Eye (tissue), 1 donor: ENCODE measurements at places on chromosomes 1 and 21.

DNA sequence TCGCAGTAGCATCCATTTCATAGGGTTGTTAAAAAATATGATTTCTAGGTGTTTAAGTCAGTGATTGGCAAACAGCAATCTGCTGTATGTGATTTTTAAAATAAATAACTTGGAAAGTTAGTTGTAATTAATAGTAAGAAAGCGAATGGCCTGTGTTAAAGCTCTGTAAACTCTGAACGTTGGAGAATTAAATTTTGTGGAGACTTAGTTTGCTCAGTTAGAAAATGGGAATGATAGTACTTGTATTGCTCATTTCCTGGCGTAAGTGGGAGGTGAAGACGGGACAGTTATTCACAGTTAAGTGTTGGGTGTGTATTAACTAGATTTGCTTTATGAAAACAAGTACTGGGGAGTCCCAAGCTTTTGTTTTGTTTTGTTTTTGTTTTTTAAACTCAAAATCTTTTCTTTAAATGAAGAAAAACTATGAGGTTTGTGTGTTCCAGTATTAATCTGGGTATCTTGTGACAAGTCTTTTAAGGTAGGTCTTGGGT, 995 bp downstream of the CACYBP start:
- no peak for DNase-seq

DNA sequence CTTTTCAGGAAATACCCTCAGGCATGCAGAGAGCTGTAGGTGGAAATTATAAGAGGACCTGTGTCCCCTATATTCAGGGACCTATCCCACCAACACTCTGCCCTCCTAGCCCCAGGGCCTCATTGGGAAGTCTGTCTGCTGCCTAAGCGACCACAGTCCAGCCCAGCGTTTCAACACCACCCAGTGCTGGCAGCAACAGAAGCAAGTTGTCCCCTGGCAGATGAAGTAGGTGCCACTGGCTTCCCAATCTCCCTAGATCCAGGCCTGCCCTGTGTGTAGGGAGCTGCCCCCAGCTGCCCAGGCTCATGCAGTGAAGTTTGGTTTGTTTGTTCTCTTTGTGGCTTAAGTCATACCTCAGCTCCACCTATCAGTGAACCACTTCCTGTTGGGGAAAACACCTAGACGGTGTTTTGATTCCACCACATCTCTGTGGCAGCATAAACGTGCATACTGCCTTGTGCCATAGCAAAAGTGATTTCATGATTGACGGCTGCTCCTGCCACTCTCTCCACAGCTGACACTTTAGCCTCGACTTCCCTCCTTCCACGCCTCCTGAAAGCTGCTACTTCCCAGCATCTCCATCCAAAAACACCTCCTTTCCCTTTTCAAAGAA, 8.1 kb upstream of the LEFTY1 start:
- no peak for DNase-seq

GRCh38 chr1:226637147-226637935, 88.8 kb downstream of the STUM start:
- peak; percentile 48 for DNase-seq

GRCh38 chr21:28083350-28083749, 909.3 kb downstream of the LTN1 start:
- no peak for DNase-seq

DNA sequence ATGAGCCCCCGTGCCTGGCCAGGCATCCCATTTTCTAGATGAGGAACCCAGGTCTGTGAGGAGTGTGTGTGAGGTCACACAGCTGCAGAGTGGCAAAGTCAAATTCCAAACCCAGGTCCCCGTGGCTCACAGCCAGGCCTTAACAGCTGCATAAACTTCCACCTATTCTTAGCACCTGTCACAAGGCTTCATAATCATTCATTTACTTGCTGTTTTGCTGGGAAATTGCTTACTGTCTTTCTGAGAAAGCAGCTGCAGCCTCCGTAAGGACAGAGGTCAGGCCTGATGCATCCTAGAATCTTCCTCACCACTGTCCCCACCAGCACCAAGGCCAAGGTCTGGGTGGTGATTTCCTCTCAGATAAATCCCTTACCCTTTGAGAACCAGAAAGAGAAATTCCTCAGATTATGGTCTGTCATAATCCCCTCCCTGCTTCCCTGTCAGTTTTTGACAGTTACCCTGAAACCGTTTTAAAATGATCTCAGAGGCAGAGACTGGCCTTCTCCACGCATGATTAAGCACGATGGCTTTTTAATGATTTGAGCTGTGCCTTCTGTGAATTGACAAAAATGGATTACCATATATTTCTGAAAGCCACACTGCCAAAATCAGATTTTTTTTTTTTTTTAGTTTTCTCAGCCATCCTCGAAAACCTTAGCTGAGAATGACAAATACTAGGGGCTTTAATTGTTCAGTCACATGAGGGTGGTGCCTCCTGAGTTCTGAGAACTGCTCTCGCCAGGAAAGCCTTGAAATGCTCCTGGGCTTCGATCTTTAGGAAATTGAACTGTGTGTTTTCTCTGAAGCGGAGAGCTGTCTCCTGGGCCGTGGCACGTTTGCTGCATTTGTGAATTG, 70.0 kb upstream of the SELENON start:
- DNase-seq, result peak; percentile 79

DNA sequence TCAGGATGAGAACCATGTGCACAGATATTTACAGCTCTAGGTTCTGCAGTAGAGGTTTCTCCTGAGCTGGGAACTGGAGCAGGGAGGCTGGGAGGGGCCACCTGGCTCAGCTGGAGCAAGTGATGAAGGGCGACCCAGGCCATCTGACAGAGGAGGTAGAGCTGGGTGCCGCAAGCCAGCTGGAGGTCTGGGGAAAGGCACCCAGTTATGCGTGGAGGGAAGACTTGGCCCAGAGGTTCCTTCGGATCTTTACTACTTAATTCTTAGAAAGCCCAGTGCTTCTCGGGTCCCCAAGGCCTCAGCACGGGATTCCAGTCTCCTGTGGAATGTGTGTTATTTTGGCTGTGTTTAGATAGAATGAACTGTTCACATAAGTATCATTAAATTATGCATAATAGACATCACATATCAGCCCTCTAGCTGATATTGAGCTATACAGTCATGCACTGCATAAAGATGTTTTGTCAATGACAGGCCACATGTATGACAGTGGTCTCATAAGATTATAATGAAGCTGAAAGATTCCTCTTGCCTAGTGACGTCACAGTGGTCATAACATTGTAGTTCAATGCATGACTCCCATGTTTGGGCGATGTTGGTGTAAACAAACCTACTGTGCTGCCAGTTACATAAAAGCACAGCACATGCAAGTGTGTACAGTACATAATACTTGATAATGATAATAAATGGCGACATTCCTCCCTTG, 245.1 kb downstream of the RHOU start:
- DNase-seq, result no peak

- DNase-seq, result peak; percentile 49
These were observed 27.3 kb downstream of the EIF4G3 start for GRCh38 chr1:21149430-21149854.
